ENCODE measurements at places on chromosomes 3 and 15. TPM values are rescaled to one million over a fixed set of nuclear protein-coding genes. Genes with fewer than 3 reads are reported as not detected.

DNA sequence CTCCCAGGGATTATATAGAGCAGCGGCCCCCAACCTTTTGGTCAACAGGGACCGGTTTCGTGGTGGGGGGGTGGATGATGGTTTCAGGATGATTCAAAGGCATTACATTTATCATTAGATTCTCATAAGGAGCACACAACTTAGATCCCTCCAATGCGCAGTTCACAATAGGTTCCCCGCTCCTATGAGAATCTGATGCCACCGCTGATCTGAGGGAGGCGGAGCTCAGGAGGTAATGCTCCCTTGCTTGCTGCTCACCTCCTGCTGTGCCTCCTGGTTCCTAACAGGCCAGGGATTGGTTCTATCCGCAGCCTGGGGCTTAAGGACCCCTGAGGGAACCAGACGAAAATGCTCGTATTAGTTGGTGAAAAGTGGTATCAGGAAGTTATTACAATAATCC is 1.3 kb upstream of the HACD2 start:
- DNase-seq: no peak

C3orf20 gene
- not detected for total RNA-seq

RAD51 gene
- total RNA-seq: 0.88 TPM

ECT2 gene
- total RNA-seq: 4.8 TPM

- no peak for DNase-seq
These were observed 5.7 kb downstream of the ATP13A3 start for GRCh38 chr3:194481103-194481502.

GRCh38 chr3:23161896-23162570 is 41.1 kb upstream of the UBE2E2 start:
- no peak for DNase-seq

DNA sequence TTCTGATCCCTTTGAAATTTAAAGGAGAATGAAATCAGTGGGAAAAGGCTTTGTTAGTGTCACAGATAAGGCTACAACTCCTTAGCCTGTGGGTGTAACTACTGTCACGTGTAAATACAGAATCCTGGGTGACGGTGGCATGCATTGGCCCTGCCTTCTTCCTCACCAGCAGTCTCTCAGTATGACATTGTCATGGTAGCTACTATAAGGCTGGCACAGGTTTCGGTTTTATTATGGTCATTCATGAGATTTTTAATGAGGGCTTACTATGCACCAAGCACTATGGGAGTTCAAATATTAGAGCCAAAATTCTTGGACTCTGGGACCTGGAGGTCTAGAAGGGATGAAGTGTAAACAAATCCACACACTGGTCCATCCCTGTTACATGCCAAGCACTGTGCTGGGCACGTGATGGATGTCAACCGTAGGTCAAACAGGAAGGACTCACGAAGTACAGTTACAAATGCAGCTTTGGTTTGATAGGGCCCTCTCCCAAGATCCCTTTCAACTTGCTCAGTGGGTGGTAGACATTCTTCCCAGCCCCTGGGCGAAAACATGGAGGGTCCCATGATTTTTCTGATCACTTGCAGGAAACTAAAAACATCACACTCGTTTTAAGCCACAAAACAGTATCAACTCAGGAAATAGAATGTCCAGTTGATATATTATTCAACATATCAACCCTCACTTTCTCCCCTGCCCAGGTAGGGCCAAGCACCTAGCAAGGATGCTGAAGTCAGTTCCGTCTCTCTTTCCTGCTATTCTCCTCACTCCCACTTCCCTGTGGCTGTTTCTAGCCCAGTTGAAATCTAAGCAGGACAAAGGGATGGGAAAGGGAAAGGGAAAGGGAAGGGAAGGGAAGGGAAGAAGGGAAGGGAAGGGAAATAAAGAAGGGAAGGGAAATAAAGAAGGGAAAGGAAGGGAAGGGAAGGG is 25.3 kb downstream of the BFSP2 start:
- DNase-seq: no peak

DNA sequence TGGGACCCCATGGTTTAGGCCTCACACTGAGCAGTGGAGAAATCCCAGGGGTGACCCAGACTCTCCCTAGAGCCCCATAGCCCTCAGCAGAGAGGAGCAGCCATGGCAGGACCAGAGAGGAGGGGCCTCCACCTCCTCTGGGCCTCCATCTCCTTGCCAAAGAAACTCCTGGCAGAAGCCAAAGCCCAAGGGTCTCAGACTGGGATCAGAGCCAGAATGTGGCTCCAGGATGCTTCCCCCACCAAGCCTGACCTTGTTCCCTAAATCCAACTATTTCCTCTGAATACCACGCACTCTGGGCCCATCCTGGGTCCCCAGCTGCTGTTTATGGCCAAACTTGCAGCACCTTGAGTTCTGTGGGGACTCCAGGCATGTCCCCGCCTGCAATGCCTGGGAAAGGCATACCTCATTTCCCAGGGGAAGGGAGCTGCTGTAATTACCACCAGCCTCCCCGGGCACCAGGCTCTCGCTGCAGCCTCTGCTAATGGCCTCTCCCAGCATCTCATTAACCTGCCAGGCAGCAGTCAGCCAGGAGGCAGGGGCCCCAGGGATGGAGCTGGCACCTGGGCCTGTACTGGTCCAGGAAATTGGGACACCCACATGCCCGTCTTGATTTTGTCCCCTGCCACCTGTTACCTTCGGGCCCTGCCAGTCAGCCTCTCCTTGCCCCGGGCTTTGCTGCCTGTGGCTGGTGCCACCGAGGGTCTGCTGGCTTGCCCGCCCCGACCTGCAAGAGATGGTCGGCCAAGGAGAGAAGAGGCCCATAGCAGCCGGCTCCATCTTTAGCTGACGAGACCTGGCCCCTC is 4.6 kb downstream of the CCDC9B start:
- DNase-seq: no peak

SNX4 gene
- 16.6 TPM for total RNA-seq

CYP1A2 gene
- total RNA-seq: not detected

DNA sequence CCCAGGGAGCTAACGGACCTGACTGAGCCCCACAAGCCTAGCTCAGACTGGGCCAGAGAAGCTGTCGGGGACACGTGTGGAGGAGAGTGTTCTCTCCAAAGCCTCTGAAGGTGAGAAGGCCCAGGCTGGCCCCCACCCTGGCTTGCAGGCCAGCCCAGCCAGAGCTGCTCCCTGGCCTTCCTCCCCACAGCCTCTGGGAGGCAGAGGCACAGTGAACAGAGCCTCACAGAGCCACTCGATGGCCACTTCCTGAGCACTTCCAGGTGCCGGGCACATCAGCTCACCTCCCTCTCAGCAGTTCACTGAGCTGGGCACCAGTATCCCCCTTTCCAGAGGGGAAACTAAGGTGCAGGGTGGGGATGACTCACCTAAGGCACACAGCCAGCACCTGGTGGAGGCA is 109.4 kb upstream of the LINGO1 start:
- DNase-seq: no peak

LRRK1 gene
- total RNA-seq: 3.0 TPM

ATP13A5 gene
- total RNA-seq: not detected

GRCh38 chr3:40908612-40909011 is 290.7 kb upstream of the CTNNB1 start:
- DNase-seq: no peak

DNA sequence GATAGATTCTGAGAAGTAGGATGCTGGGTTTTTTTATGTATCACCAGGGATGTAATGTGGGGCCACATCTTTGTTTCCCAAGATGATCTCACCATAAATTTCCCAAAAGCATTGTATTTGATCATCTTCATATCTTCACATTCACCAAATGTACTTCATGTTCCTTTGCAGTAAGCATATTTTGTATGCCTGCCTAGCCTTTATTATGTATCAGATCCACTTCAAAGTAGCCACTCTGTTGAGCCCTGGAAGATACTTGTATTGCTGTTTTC is 14.2 kb upstream of the GATM start:
- no peak for DNase-seq

Data from left ventricle myocardium inferior (tissue), 1 donor.